IPS-NIHi11 (cell line): ENCODE measurements at places on chromosomes 11 and 22.

GRCh38 chr22:45094825-45095224 is 68.9 kb upstream of the NUP50 start:
- no peak for DNase-seq

DNA sequence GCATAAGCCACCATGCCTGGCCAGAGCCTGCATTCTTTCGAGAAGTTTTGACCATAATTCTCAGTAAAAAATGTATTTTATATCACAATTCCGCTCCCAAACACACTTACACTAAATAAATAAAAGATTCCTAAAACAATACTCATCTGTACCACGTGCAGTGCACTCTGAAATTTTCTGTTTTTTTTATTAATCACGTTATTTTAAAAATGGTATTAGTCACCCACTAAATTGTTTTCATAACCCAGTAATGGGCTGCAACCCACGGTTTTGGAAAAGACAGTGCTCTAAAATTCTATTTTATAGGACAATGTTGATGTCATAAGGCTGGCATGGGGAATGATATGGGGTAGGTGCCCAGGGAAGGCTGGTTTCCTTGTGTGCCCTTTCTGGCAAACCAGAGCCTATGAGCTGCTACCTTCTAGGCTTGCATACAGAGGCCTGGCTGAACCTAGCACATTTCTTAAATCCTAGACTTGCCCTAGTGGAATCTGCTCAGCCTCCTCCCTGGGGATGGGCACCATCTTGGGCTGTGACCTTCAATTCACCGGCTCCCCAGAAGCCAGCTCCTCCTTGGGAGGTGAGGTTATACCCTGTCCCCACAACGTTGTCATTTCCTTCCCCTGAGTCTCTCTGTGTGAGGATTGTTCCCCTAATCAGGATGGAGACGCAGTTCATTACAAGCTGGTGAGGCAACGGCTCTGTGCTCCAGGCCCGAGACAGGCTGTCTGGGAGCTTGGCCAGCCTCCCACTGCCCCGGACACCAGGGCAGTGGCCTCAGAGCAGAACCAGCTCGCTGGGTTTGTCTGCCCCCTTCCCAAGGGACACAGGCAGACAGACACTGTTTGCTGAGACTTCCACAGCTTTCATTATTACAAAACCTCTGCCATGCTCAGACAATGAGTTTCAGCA is 116.5 kb upstream of the NAV2 start:
- DNase-seq: no peak

DNA sequence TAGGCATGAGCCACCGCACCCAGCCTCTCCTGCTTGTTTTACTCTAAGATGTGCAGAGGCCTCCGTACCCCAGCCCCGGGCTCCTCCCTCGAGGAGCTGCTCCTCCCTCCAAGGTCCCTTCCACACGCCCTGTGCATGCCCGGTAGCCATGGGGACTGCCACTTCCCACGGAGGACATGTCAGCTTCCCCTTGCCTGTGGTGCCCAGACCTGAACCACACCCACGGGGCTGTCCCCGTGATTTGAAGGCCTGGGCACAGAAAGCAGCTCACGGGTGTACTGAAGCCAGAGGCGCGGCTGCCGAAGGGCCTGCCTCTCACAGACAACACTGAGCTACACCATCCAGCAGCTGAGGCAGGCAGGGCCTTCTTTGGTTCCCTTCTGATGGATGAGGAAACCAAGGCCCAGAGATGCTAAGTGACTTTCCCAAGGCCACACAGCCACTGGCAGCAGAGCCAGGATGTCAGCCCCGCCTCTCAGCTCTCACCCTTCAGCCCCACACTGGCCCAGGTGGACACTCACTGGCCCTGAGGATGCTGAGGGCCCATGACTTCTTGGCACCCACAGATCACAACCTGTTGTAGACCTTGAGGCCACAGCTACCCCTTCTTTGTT is 7.3 kb downstream of the INS start:
- no peak for DNase-seq

GRCh38 chr11:1296287-1296686 is 13.1 kb downstream of the TOLLIP start:
- DNase-seq: no peak

DNA sequence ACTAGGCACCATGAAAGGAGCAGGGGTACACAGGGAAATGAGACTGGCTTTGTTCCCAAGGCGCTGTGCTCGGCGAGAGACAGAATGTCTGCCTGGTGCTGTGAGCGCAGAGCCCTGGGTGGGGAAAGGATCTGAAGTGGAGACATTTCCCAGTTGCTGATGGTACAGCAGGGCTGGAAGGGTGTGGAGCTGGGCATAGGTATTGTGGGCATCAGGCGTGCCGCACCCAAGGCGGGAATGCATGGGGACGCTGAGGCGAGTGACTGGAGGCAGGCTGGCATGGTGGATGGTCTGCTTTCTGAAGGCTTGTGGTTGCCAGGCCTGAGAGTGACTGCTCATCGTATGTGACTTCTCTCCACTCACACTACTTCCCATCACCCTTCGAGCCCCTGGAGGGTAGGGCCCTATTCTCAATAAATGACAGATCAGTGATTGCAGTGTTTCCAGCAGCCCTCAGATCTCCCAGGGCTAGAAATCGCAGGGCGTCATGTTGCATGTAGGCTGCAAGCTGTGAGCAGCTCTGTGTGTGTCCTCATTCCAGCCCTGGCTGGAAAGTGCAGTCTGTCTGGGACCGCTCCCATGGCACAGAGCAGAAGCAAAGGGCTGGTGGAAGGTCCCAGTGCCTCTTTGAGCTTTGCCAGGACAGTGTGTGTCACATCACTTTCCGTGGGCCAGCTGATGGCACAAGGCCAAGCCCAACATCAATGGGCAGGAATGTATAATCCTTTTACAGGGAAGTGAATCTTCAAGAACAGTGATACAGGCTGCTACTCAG is 67.7 kb downstream of the TBC1D22A start:
- no peak for DNase-seq

GRCh38 chr11:32259641-32260081 is 168.8 kb downstream of the RCN1 start:
- DNase-seq: no peak

DNA sequence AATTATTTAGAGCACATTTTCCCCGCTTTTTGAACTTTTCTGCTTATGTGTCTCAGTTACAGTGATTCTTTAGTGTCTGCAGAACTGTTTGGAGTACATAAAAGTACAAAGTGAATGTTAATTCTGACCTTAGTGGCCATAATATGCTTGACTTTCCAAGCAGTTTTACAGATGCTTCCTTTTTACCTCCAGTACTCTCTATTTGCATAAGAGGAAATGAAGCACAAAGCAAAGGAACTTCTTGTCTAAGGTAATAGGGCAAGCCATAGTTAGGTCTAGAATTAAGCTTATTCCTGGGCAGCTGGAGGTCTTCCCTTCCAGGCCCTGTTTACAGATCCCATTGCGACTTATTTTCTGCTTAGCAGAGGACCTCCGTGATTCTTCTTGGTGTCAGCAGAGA is 3.6 kb downstream of the GTPBP1 start:
- no peak for DNase-seq

GRCh38 chr22:20423008-20423905 is 14.4 kb downstream of the SCARF2 start:
- no peak for DNase-seq

DNA sequence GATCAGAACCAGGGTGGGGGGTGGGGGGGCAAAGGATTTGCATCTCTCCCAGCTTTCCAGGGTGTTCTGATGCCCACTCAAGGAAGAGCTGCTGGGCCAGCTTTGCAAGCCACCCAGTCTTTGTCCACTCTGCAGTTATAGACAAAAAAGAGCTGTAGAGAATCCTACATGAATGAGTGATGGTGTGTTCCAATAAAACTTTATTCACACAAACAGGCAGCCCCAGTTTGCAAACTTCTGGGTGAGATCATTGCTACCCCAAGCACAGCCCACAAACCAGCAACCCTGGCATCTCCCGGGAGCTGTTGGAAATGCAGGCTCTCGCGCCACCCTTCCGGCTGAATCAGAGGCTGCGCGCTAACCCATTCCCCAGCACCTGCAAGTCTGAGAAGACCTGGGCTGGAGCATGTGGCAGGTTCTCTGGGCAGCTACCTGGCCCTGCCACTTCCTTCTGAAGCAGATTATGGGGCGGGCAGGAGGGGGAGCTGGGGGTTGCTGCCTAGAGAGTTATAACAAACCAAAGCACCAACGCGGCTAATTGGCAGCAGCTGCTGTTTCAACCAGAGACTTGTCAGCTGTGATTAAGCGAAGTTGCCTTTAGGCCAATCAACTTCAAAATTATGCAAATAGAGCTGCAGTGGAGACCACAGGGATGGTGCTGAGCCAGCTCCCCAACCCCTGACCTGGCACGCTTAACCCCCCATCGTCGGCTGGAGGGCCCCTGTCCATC is 3.8 kb upstream of the SHISAL1 start:
- no peak for DNase-seq

DNA sequence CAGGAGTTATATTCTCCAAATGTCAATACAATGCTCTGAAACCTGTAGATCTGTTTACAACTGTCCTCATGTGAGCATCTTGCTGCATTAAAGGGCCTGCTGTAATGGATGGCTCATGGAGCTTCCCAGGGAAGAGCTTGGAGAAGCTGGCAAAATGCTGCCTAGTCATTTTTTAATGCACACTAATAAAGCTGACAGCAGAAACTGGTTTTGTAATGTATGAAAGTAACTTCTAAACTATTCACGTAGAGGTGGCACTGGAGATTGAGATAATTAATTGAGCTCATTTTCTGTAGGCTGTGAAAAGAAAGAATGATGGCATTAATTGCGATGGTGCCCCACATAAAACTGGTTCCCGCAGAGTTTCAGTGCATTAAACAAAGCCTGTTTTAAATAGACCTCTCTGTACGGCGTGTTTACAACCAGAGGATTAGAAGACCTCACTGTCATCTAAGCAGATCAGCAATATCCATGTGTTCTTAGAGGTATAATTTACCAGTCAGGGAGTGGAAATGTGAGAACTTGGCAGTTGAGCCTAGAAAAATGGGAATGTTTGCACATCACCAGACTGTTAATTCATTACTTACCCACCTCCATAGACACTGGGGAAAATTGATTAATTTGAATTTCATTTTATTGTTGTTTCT is 16.0 kb downstream of the POLA2 start:
- DNase-seq: no peak

GRCh38 chr11:19455731-19456130 is 215.0 kb upstream of the E2F8 start:
- peak; percentile 45 for DNase-seq

- no peak for DNase-seq
Observed at GRCh38 chr11:20235164-20235563, 74.9 kb upstream of the DBX1 start.

DNA sequence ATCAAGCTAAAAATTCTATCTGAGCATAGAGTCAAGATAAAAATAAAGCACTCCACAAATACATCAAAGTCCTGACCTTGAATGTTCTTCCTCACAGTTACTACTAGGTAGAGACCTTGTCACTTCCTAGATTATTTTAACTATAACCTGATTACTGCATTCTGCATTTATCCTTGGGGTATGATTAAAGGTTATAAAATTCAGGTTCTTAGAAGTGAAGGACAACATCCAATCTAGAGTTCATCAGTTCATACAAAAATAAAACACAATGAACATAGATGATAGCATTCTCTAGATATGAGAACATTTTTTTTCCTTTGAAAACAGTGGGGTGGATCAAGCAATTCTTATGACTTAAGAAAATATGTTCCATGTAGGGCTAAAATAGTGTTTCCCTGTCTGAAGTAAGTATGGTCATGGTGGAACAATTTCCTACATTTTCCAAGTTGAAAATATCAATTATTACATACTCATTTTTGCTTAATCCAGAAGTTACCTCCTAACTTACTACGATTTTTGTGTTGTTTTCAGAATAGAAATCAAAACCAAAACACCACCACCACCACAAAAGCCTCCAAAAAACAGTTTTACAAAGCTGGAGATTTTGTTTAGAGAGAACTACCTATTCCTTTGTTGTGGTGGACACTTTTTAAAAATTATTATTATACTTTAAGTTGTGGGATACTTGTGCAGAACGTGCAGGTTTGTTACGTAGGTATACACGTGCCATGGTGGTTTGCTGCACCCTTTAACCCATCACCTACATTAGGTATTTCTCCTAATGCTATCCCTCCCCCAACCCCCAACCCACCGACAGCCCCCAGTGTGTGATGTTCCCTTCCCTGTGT is 112.0 kb upstream of the DDI1 start:
- DNase-seq: no peak

- DNase-seq: no peak
Observed at GRCh38 chr22:28607795-28608194, 71.8 kb downstream of the TTC28 start.

- DNase-seq: no peak
Observed at GRCh38 chr11:19984048-19984742, 176.1 kb downstream of the DBX1 start.

DNA sequence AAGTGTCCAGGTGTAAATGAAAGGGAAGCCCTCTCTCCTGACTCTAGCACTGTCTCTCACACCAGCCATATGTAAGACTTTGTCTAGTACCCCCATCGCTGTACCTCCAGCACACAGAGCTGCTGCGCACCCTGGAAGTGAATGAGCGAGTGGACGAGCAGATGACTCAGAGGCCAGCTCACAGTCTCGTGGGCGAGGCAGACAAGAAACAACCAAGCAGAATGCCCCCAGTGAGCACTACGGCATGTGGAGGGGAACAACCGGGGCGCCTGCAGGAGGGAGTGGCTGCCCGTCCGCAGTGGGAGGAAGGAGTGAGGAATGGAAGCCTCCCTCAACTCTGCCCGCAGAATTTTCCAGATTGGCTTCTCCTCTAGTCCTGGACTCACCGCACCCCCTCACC is 46.4 kb downstream of the MCM5 start:
- DNase-seq: no peak

DNA sequence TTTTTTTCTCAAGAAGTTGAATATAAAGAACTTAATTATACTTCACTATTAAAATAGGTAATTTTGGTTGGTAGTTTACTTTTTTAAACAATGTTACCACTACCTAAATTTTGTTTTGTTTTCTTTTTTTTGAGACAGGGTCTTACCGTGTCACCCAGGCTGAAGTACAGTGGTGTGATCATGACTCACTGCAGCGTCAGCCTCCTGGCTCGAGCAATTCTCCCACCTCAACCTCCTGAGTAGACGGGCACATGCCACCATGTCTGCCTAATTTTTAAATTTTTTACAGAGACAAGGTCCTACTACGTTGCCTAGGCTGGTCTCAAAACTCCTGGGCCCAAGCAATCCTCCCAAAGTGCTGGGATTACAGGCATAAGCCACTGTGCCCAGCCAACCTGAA is 17.6 kb downstream of the SPCS2 start:
- no peak for DNase-seq

DNA sequence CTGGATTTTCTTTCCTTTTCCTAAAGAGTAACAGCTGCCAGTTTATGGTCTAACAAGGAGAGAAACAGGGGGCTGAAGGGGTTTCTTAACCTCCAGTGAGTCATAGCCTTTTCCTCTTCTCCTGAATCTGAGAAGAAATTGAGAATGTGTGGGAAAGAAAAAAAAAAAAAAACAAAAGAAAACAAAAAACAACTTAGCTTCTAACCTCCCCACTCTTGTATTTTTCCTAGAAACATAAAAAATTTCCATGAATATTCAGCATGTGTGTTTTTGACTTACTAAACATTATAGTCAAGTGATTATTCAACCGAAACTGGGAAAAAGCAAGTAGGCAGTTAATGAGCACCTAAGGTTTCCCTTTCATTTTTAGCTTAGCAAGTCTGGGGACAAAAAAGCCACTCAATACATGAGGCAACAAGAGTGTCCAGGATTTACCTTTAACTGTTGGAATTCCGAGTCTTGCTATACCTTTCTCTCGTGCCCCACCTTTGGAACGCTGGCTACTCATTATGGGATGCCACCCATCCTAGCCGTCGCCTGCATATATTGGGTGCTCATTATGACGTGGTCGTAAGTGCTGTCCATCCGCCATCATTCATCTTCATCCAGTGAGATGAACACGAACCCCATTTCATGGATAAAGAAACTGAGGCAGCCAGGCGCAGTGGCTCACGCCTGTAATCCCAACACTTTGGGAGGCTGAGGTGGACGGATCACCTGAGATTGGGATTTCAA is 2.4 kb downstream of the ASPHD2 start:
- no peak for DNase-seq
